ENCODE measurements at places on chromosomes 7 and 10. TPM values are rescaled to one million over a fixed set of nuclear protein-coding genes. Genes with fewer than 3 reads are reported as not detected.

Gene ABCC2
- 3.0 TPM for total RNA-seq

Gene KLF14
- not detected for total RNA-seq

Gene SEMA3C
- total RNA-seq: 0.08 TPM

Gene CEP41
- total RNA-seq: 3.3 TPM

Gene RNF32
- 0.99 TPM for total RNA-seq

Gene FAM241B
- total RNA-seq: 17.5 TPM

Gene SPDYE2
- 0.33 TPM for total RNA-seq

Gene CTAGE15
- 0.47 TPM for total RNA-seq

Gene KLHDC10
- total RNA-seq: 8.8 TPM

Gene SPOCK2
- total RNA-seq: 976 TPM

Gene FOXI2
- not detected for total RNA-seq

Gene HECW1
- total RNA-seq: not detected

Gene TWIST1
- total RNA-seq: not detected

Gene OR2A1
- total RNA-seq: 0.19 TPM

Gene UTF1
- total RNA-seq: not detected

Gene ADCY1
- total RNA-seq: not detected

Gene LRRC17
- 0.22 TPM for total RNA-seq

Gene NUTM2D
- 3.7 TPM for total RNA-seq

Gene PAX4
- not detected for total RNA-seq

Gene TMEM229A
- not detected for total RNA-seq

Gene CHST12
- 8.6 TPM for total RNA-seq

Gene NUDT1
- total RNA-seq: 12.8 TPM

Gene JAKMIP3
- total RNA-seq: 0.28 TPM

Gene EVX1
- 0.25 TPM for total RNA-seq

Gene TSPAN12
- total RNA-seq: not detected

Gene GIMAP2
- 64.1 TPM for total RNA-seq

Gene ACTL6B
- not detected for total RNA-seq

Gene CDC14C
- not detected for total RNA-seq

Gene ODAD2
- not detected for total RNA-seq

Gene TCAF2
- total RNA-seq: 30.2 TPM

Gene TCAF1
- 8.6 TPM for total RNA-seq

Gene CPA2
- not detected for total RNA-seq

Gene SFTPA1
- total RNA-seq: not detected

Gene FAM131B
- not detected for total RNA-seq

Gene FZD1
- 0.22 TPM for total RNA-seq

Gene RADIL
- not detected for total RNA-seq

Gene PLEKHA8
- 7.0 TPM for total RNA-seq

Gene SYT15B
- 0.08 TPM for total RNA-seq
